ENCODE measurements at places on chromosomes 6 and 20.

DNA sequence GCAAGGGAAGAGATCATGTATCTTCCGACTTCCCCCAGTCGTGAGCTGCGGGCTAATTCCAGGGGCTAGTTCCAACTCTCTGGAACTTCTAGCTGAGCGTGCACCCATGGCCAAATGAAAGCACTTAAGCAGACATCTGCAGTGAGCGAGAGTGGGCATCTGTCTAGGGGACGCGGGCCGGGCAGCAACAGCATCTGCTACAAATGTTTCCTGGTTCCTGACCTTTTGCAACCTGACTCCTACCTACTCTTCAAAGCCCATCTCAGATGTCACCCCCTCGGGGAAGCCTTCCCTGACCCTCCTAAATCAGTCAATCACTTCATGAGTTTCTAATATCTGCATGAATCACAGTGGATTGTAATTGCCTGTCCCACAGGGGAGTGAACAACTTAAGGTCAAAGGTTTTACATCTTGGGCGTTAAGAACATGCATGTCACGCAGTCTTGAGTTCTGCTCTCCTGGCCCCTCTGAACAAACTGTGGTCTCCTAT, 141.9 kb downstream of the CEBPB start:
- DNase-seq, result no peak

GRCh38 chr6:26321005-26321404, 44.0 kb upstream of the BTN3A2 start:
- no peak for DNase-seq

DNA sequence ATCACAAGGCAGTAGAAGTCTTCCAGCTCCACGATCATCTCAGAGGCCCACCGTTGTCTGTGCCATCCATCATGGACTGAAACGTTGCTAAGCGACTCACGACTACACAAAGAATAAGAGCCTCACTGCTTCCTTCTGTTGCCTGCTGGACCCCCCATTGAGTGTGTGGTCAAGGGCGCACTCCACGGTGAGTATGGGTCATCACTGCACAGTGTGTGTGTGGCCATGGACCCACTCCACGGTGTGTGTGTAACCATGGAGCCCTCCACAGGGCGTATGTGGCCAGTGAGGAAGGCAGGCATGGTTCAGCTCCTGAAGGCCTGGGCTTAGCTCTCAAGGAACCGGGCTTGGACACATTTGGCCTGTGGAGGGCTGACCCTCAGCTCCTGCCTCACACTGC, 123.4 kb upstream of the AFDN start:
- no peak for DNase-seq

DNA sequence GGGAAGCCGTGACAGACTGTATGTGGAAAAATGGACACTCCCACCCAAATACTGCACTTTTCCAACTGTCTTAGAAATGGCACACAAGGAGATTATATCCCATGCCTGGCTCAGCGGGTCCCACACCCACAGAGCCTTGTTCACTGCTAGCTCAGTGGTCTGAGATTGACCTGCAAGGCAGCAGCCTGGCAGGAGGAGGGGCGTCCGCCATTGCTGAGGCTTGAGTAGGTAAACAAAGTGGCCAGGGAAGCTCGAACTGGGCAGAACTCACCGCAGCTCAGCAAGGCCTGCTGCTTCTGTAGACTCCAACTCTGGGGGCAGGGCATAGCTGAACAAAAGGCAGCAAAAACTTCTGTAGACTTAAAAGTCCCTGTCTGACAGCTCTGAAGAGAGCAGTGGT, 11.4 kb upstream of the RNF146 start:
- DNase-seq, result no peak

DNA sequence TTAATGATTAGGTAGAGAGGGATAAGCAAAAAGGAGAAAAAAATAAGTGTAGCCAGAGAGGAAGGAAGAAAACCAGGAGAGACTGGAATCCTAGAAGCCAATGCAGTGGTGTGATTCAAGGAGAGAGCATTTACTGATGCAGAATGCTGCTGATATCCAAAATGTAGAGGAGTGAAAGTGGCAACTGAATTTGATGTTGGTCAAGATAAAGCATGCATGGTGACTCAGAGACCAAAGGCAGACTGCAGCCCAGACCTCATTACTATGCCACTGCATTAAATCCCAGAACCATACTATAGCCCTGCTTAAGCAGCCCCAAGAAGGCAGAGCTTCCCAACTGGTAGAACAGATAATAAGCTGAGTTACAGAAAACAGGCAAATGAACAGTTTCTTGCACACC, 15.8 kb downstream of the KLHL32 start:
- no peak for DNase-seq

All from NAMALWA (cell line).